CD4-positive, alpha-beta T cell treated with Interleukin-10 for 1 hour (primary cell): ENCODE measurements at places on chromosomes 5 and 9.

- DNase-seq: no peak
Observed at GRCh38 chr9:78130853-78131252, 99.2 kb upstream of the GNAQ start.

GRCh38 chr5:118598311-118598710, 390.0 kb downstream of the DTWD2 start:
- no peak for DNase-seq

DNA sequence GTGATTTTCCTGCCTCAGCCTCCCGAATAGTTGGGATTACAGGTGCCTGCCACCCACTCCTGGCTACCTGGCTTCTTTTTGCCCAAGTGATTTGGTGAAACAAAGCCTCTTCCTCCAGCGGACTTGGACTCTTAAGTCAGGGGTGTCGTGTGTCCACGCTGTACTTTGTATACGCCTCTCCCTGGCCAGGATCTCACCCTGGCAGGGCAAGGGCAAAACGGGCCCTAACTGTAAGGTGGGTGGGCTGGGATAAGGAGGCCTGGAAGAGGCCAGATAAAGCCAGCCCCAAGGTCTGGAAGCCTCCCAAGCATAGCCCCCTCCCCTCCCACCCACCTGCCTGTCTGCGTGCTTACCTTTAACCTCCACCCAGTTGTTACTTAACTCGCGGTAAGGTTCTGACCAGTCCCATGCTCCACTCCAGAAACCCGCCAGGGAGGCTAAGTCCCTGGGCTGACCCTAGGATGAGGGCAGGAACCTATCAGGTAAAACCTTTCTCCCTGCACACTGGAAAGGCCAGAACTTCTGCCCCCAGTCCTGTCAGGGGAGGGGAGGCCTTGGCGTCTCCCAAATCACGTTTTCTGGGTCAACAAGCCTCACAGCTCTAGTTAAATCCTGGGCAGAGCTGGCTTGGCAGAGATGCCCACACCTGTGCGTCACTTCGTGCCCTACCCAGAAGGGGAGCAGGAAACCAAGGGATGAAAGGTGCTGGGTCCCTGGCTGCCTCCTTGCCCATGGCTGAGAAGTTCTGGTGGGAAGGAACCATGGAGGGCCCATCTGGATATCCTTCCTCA, 8.4 kb downstream of the CDK9 start:
- DNase-seq: no peak

DNA sequence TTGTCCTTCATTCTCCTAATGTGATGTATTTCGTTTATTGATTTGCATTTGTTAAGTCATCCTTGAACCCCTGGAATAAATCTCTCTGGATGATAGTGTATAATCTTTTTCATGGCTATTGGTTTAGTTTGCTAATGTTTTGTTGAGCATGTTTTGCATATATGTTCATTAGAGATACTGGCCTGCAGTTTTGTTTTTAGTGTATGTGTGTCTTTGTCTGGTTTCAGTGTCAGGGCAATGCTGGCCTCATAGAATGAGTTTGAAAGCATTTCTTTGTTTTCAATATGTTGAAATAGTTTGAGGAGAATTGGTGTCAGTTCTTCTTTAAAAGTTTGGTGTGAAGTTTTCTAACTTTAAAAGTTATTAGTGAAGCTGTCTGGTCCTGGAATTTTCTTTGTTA, 149.6 kb upstream of the ATP10B start:
- no peak for DNase-seq

DNA sequence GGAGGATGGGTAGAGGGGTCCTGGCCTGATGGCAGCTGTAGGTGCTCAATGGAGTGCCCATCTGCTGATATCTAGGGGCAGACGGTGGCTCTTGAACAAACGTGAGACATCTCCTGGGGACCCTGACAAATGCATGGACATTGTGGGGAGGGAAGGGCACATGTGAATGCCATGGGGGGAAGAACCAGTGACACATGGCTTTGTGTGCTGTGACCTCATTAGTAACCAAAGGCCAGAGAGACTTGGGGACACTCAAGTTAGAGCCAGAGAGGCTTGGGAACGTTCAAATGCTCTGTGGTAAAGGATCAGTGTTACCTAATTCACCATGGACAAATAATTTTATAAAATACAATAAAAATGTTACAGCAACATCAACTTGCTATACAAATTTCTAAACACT, 151.8 kb downstream of the ESM1 start:
- no peak for DNase-seq
